A549 treated with Mapracorat at 1 μM for 4 hours (cell line): ENCODE measurements at places on chromosomes 6 and 20. TPM values are rescaled to one million over a fixed set of nuclear protein-coding genes. Genes with fewer than 3 reads are reported as not detected.

POM121L2 gene
- not detected in 5 replicates for total RNA-seq

HDGFL1 gene
- total RNA-seq, result not detected in 5 replicates

ZNF318 gene
- 3.6 to 5.1 TPM (median 5.0 TPM) in 5 replicates for total RNA-seq

KCNK17 gene
- not detected in 5 replicates for total RNA-seq

PSORS1C2 gene
- total RNA-seq, result not detected in 5 replicates

MICB gene
- total RNA-seq, result 6.0 to 8.1 TPM (median 7.5 TPM) in 5 replicates

LGSN gene
- total RNA-seq, result 2.0 to 3.0 TPM (median 2.2 TPM) in 5 replicates

CST4 gene
- total RNA-seq, result not detected in 5 replicates

GPX5 gene
- not detected in 5 replicates for total RNA-seq

SLC24A3 gene
- not detected in 5 replicates for total RNA-seq

MUC22 gene
- 0.03 TPM in 1 of 5 replicates, not detected in the others for total RNA-seq

ULBP2 gene
- total RNA-seq, result 2.9 to 3.9 TPM (median 3.4 TPM) in 5 replicates

PCSK2 gene
- not detected in 5 replicates for total RNA-seq

ATP6V1G2 gene
- total RNA-seq, result 0.35 to 0.98 TPM (median 0.50 TPM) in 5 replicates

MMS22L gene
- 10.5 to 12.4 TPM (median 11.5 TPM) in 5 replicates for total RNA-seq

TTPAL gene
- 13.6 to 16.8 TPM (median 16.1 TPM) in 5 replicates for total RNA-seq

C20orf141 gene
- total RNA-seq, result 0.39 to 0.49 TPM in 2 of 5 replicates, not detected in the others

GNAS-AS1 gene
- total RNA-seq, result not detected in 5 replicates

POPDC3 gene
- 23.4 to 25.4 TPM (median 24.4 TPM) in 5 replicates for total RNA-seq

OVOL2 gene
- total RNA-seq, result 0.25 to 0.33 TPM (median 0.26 TPM) in 3 of 5 replicates, not detected in the others

BEND3 gene
- total RNA-seq, result 3.1 to 3.9 TPM (median 3.4 TPM) in 5 replicates

RSPO4 gene
- not detected in 5 replicates for total RNA-seq

CLPSL1 gene
- total RNA-seq, result not detected in 5 replicates
